Activated CD8-positive, alpha-beta memory T cell treated with anti-CD3 and anti-CD28 coated beads for 1 hour (primary cell): ENCODE measurements at places on chromosomes 7 and 10.

DNA sequence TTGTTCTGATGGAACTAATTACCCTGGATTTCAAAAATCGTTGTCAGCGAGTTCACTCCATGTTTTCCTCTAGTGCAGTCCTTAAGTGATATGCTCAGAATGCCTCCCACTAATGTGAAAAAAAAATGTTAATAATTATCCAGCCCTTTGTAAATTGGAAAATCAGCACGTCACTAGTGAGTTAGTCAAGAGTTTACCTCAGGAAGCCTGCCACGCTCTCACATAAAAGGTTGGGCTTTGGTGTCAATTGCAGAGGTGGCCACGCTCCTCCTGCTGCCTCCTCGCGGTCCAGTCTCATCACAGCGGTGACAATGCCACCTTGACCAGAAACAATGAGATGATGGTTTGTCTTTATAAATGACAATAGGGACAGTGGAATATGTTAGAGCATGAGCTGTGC, 22.5 kb downstream of the UPP1 start:
- no peak for DNase-seq

DNA sequence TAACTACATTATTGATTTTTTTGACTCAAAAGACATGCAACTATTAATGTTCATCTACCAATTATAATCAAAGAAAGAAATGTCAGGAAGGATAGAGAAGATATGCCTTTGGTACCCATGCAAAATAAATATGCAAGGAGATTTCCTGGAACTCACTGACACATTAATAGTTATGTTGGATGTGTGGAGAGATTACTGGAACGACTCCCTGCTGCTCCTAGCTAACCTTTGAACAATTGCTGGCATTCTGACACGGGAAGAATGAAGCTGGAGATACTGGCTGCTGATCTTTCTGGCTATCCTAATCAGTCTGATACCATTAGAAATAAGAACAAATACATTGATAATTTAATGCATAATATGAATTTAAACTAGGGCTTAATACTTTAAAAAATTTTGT, 507.9 kb upstream of the NRG3 start:
- DNase-seq: no peak

DNA sequence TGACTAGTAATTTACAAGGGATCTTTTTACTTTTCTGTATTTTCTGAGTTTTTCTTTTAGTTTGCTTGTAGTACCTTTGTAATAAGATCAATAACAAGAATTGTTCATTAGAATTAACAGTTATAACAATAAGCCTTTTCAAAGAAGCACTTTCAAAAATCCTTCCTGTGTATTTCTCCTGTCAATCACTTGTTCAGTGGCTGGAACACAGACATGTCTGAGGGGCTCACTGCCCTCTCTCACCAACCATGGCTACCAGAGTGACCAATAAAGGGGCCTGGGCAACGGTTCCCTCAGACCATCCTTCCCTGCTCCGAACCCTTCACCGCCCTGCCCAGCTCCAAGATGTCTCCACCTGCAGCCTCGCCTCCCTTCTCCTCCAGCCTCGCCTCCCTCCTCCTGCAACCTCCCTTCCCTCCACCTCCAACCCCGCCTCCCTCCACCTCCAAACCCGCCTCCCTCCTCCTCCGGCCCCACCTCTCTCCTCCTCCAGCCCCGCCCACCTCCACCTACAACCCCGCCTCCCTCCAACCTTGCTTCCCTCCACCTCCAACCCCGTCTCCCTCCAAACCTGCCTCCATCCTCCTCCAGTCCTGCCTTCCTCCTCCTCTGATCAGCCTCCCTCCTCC, 353.4 kb downstream of the TNS3 start:
- DNase-seq: no peak

DNA sequence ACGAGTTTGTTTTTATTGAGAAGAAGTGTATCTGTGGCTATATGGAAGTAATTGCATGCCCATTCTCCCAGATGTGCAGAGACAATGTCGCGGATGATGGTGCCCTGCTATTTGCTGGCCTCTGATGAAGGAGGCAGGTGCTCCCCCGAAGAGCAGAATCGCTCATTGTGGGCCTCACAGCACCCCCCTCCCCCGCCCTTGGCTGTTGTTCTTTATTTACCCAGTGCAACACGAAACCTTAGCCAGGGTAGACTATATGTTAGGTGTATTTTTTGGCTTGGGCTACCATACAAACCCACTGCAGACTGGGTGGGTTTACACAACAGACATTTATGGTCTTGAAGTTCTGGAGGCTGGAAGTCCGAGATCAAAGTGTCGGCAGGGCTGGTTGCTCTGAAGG, 3.4 kb upstream of the ADCY1 start:
- DNase-seq: no peak

DNA sequence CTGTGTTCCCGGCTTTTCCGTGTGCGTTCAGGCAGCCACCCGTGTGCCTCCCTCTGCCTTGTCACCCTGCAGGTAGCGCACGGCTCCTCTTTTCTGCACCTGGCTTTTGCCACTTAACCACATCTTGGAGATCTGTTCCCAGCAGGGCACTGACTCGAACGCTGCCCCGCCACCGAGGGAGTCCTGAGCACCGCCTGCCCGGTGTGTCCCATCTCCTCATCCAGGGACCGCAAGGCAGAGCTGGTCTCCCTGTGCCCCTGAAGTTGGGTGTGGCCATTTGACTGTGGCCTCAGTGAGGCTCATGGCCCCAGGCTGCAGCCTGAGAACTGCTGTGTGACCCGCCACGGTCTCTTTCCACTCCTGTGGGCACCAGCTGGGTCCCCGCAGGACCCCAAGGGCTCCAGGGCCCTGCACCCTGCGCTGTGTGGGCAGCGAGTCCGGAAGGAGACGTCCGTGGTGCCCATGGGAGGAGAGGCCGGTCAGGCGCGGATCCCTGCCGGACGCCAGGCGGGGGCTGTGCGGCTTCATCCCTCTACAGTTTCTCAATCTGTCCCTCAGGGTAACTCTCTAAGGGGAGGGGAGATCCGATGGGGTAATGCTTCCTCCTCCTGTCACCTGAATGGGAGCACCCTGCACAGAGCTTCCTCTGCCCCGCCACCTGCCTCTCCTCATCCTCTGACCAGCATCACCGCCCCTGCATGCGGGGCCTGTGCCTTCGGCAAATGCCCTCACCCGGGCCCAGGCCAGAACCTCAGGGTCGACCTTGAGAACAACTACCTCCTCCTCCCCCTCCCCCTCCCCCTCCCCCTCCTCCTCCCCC, 1.8 kb upstream of the INTS1 start:
- no peak for DNase-seq
